NCI-H748 treated with DMSO at 0.1 percent for 48 hours (cell line): ENCODE measurements at places on chromosomes 7 and 10.

GRCh38 chr7:33114976-33115375, 5.8 kb upstream of the RP9 start:
- no peak for DNase-seq

DNA sequence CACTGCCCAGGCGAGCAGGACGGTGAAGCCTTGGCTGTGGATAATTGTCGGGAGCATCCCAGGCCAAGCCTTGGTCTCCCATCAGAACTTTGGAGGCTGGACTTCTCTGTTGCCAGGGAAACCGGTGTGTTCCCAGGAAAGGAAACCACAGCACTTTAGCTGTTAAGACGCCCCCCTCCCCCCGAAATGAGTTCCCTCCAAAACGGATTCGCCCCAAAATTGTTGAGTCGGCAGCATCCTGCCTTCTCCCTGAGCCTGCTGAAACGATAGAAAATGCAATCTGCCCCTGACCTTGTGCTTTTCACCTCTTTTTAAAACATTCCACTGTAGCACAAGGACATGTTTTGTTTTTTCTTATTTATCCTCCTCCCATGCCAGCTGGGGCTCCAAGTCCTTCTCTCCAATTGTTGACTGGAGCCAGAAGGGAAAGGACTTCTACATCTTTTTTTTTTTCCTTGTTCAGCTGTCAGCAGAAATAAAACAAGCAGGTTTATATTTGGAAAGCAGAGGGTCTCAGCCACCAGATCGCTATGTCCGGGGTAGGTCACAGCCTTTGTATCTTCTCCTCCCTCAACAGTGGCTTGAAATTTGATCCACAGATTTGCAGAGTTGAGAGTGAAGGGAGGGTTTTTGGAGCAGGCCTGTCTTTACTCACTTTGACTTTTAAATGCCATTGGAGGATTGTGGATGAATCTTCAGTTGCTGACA, 116.5 kb downstream of the ZMIZ1 start:
- DNase-seq: no peak

- no peak for DNase-seq
These were observed 208.1 kb upstream of the TCF7L2 start for GRCh38 chr10:112741830-112742402.

DNA sequence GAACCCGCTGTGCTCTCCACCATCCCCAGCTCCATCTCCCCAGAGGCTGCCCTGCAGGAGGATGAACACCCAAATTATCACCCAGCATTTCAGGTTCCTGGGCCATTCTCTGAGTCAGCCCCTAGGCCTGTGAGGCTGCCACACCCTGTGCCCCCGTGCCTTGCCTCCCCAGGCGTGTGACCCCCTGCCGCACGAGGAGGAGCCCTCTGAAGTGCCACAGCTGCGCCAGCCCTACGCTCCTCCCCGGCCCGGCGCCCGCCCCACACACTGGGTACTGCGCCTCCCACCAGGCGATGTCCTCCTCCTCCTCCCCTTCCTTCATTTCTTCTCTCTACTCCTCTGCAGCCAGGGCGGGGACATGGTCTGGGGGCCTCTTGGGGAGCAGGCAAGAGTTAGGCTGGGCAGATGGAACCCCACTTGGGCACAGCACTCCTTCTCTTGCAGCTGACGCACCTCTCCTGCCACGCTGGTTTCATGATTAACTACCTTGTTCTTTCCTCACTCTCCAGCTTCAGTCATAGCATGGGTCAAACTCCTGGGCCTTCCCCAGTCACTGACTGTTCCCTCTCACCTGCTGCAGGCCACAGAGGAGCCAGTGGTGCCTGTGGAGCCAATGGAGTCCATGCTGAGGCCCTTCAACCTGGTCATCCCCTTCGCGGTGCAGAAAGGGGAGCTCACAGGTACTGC, 12.7 kb upstream of the ATP6V1F start:
- no peak for DNase-seq

- no peak for DNase-seq
These were observed 75.3 kb downstream of the POLL start for GRCh38 chr10:101512738-101513137.

GRCh38 chr10:88262591-88263234, 320.4 kb downstream of the RNLS start:
- no peak for DNase-seq

GRCh38 chr7:41436139-41436538, 266.8 kb downstream of the INHBA start:
- DNase-seq: no peak

DNA sequence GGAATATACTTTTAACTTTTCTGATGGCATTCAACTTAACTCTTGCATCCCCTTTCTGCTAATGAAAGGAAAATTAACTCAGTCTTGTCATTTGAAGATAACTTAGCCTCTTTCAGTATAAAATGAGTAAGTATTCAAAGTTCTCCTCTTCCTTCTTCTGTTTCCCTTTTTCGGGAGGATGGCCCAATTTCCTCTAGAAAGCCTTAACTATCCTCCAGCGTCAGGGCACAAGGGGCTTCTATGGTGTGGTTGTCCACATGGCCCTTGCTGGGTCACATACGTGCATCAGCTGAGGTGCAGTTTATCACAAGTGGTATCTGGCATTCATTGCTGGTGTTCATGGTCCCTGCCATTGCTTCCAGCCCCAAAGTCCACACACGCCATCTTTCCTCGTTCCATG, 17.8 kb upstream of the GSAP start:
- no peak for DNase-seq

DNA sequence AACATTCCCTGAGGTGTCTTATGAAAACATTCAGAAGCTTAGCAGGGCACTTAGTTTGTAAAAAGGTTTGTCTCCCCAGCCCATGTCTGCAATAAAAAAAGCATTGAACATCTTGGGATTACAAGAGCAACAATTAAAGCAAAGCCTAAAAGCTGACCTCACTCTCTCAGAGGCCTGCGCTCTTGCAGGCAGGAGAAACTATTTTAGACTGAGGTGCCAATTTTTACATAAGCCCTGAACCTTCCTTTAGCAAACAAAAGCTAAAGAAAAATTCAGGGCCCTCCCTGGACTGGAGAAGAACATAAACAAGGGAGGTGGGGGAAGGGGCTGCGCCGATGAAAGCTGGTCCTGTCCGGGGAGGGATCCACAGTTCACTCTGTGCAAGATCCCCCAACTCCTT, 312.7 kb upstream of the RNF32 start:
- DNase-seq: no peak
